NCI-H1048 (cell line): ENCODE measurements at places on chromosomes 2 and 18.

GRCh38 chr2:236120141-236120601, 48.0 kb downstream of the GBX2 start:
- DNase-seq: no peak

GRCh38 chr2:181891966-181892798, 652 bp downstream of the ITPRID2 start:
- DNase-seq: peak; percentile 11

GRCh38 chr2:220365023-220365422, 737.6 kb downstream of the SLC4A3 start:
- no peak for DNase-seq

GRCh38 chr18:79429785-79430281, 34.1 kb downstream of the NFATC1 start:
- DNase-seq: no peak

GRCh38 chr18:49572611-49573345, 10.9 kb downstream of the LIPG start:
- DNase-seq: no peak

GRCh38 chr2:3527886-3528785, 8.8 kb upstream of the ADI1 start:
- no peak for DNase-seq
